ENCODE measurements at places on chromosomes 1 and 21. TPM values are rescaled to one million over a fixed set of nuclear protein-coding genes. Genes with fewer than 3 reads are reported as not detected.

GRCh38 chr1:177922209-177922608, 47.6 kb downstream of the SEC16B start:
- DNase-seq, result no peak

- no peak for DNase-seq
These were observed 15.2 kb downstream of the ADCY10 start for GRCh38 chr1:167898578-167899222.

DNA sequence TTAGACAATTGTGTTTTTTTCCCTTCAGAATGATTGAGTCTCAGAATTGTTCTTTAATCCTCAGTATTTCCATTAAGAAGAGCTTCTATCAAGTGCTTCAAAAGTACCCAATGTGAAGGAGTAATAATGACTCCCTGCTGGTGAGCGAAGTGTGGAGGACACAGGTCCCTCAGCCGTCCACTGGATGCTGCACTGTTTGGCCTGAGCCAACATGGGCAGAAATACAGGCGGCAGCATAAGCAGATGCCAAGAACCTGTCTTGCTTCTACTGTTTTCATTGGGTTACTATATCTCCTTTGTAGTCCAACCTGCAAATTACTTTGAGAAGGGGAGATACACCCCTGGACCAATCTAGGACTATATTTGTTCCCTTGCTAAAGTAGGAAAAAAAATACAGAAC, 55.3 kb upstream of the DPH5 start:
- DNase-seq, result no peak

The CC2D1B gene
- total RNA-seq, result 44.0 TPM

The NBPF6 gene
- not detected for total RNA-seq

The C1orf94 gene
- total RNA-seq, result not detected

The S100A16 gene
- total RNA-seq, result 143 TPM

Measured in osteocyte (in vitro differentiated cells).